Activated T-helper 9 cell treated with anti-CD3 and anti-CD28 coated beads, Interleukin-2, amount 50 U/mL, for 16 hours (primary cell): ENCODE measurements at places on chromosomes 16 and 17.

GRCh38 chr16:48537909-48538745 is 71.9 kb downstream of the N4BP1 start:
- DNase-seq = no peak

DNA sequence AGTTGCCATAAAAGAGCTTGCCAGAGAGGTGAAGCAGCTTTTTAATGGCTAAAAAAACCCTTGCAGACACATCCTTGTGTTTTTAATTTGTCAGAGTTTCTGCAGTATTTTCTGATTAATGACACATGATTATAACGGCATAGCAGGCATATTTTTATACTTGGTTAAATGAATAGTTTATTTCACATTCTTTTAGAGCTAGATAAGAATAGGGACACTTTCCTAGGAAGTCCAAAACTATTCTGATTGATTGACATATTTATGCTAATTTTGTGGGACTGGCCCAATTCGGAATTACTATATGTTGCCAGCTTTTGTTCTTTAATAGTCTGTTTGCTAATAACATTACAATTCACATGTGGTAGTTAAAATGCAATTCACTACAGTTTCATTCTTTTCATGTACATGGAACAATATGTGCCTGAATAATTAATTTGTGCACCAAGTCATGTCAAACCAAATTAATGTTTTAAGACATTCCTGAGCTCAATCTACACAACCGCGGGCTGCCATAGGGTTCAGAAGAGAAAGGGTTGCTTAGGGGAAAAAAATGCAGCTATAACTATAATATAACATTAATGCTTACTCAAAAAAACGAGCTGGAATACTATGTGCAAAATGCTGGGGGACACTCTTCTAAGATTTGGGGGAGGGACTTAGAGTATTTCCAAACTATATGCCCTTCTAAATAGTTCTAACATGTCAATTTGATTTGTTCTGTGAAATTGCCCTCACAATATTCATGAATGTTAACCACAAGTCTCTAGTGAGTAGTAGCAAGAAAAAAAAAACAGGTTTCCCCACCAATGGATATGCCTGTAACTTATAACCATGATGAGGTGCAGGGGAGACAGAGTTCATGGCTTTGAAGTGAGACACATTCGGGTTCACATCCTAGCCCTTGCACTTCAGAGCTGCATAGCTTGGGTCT is 305.4 kb downstream of the CEP112 start:
- no peak for DNase-seq

- DNase-seq = peak; percentile 84
Observed at GRCh38 chr17:4806777-4807604, at the start of gene PLD2. PLD2 (plus strand) TSS chr17:4807152; CDS start chr17:4807773, 621 bp downstream.

DNA sequence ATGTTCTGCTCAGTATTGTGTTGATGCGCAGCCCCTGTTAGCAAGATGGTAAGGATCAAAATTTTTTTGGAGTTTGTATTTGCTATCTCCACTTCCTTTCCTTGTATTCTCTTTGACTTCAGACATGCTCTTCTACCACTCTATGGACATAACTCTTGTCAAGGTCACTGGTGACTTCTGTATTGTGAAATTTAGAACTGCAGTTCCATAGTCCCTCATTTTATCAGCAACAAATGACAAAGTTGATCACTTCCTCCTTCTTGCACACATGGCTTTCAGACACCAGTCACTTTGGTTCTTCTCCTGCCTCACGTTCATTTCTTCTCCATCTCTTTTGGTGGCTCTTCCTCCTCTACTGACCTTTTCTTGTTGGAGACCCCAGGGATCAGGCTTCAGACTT is 21.1 kb downstream of the COX11 start:
- DNase-seq = no peak

DNA sequence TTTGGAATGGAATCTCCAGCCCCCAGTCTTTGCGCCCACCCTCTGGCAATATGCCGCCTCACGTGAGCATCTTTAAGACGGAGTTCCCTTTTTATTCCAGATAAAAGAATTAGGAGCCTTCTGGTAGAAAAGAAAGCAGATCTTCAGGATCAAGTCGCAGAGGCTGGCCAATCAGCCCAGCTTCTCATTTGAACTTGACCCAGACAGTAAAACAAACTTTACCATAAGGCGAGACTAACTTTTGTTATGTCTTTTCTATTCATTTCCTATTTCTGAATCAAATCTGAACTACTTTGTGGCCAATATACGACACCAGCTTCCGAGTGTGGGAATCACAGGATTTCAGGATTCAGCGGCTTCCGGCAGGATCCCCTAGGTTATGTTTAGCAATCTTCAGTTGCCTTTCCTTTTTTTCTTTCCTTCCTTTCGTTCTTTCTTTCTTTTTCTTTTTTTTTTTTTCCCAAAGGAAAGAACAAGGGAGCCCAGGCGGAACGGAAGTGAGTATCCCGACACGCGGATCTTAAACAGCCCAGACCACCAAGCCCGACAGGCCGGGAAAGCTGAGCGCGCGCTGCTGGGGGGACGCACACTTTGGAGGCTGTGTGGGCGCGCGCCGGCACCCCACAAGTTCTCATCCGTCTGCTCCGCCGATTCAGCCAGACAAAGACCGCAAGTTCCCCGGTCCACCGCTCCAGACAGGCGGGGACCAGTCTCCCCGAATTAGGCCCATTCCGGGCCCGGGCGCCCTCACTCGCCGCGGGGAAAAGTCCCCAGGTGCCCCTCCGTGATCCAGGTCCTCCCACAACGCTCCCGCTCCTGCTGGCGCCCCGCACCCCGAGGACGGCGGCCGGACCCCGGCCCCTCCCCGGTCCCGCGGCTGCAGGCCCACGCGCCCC is 633 bp downstream of the TBC1D16 start:
- peak; percentile 10 for DNase-seq

DNA sequence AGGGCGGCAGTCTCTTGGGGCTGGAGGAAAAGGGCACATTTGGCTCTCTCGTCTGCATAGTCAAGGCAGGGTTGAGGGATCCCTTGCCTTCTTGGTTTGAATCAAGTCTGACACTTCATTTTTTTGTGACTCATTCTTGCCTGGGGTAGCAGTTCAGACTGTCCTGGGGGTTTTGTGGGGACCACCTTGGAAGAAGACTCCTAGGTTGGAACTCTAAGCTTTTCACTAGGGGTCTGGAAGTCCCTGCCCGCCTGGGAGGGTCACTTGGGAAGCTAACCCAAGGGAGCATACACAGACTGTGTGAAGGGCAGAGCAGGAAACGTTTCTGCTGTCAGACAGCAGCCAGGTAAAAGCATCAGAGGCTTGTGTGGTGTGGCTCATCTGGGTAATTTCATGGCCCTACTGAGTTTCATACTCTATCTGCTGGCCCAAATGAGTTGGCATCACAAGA is 11.3 kb downstream of the YPEL2 start:
- DNase-seq = no peak

DNA sequence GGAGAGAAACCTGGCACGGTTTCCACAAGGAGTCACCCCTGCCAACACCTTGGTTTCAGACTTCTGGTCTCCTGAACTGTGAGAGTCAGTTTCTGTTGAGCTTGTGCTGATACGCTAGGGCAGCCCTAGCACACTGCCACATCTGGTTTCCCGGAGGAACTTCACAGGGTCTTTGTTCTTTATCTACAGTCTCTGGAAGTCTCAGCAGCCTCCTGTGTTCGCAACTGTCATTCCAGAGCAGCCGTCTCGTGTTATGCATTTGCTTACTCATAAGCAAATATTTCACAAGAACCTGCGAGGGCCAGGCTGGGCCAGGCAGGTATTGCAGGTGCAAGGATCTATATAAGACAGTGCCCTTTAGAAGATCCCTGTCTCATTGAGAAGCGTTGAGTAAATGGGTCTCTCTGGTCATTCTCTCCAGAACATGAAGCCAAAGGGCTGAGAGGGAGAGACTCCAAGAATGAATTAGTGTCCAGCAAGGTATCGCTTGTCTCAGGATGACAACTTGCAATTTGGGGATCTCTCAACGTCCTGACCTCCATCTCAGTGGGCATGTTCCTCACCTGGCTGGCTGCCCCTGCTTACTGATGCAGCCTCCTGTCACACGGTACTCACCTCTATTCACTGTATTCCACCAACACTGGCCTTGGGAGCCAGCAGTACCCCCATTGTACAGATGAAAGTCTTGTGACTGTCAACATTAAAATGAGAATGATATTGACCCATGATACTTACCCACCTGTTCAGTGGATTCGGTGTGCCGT is 141.2 kb downstream of the WWOX start:
- no peak for DNase-seq

- DNase-seq = no peak
Observed at GRCh38 chr16:15900901-15901500, 12.6 kb upstream of the CEP20 start.

DNA sequence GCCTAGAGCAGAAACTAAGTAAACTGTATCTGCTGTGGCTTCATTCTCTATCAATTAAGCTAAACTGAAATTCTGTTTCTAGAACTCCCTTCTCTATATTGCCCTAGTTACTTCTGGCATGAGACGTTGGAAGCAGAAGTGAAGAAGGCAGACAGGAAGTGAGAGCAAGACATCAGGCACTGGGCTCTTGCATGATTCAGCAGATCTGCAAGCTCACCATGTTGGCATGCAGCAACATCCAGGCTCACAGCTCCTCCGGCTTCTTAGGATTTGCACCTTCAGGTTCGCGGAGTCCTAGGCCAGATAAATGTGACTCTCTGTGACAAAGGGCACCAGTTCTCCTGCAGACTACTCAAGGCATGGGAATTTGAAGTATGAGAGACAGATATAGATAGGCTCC is 148.3 kb downstream of the CDH8 start:
- DNase-seq = no peak

DNA sequence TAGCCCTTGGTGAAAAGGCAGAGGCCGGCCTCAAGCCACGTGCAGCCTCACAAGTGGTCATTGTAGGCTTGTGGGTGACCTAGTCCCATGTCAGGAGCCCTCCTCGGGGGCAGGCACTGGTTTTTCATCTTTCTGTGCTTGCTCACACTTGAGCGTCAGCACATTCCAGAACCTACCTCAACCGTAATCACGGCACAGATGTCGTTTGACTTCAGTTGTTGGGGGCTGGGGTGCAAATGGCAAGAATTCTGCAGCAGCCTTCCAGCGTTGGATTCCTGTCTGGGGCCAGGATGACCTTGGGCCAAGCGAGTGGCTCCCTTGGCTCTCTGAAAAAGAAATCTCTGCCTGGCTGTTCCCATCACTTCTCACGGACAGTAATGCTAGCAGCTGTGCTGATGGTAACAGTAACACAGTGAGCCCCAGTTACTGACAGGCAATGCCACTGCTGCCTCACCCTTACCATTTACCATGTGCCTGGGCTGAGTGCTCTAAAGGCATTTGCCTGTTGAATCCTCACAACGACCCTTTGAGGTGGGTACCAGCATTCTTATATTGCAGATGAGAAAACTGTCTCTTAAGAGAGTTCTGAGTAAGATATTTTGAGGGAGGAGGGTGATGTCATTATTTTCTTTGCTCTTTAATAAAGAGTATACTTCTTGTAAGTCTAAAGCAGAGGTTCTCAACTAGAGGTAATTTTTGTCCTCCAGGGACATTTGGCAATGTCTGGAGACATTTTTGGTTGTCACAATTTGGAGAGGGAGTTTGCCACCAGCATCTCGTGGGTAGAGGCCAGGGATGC is 46.5 kb downstream of the KSR1 start:
- no peak for DNase-seq
